ENCODE measurements at places on chromosomes 1 and 21. TPM values are rescaled to one million over a fixed set of nuclear protein-coding genes. Genes with fewer than 3 reads are reported as not detected.

The WNT9A gene
- polyA plus RNA-seq = not detected

The RCAN1 gene
- 44.5 TPM for polyA plus RNA-seq

The ZMYND12 gene
- polyA plus RNA-seq = 9.0 TPM

The SPRR2A gene
- not detected for polyA plus RNA-seq

The LCE3A gene
- polyA plus RNA-seq = not detected

The ARHGEF19 gene
- polyA plus RNA-seq = not detected

The TARBP1 gene
- polyA plus RNA-seq = 22.4 TPM

The DTL gene
- polyA plus RNA-seq = not detected

The GBP6 gene
- not detected for polyA plus RNA-seq

The S100A16 gene
- polyA plus RNA-seq = 4.3 TPM

The S100A7 gene
- not detected for polyA plus RNA-seq

The CFHR5 gene
- polyA plus RNA-seq = not detected

The RCSD1 gene
- polyA plus RNA-seq = not detected

The KCNK1 gene
- 186 TPM for polyA plus RNA-seq

The HES3 gene
- polyA plus RNA-seq = not detected

The PLA2G2D gene
- 0.55 TPM for polyA plus RNA-seq

The MEX3A gene
- not detected for polyA plus RNA-seq

The KCNA3 gene
- not detected for polyA plus RNA-seq

The LEMD1 gene
- not detected for polyA plus RNA-seq

The GJA4 gene
- not detected for polyA plus RNA-seq

The CYYR1 gene
- polyA plus RNA-seq = 0.27 TPM

The LSS gene
- polyA plus RNA-seq = 2.4 TPM

The SH2D1B gene
- polyA plus RNA-seq = not detected

The CCDC185 gene
- not detected for polyA plus RNA-seq

The PRAMEF4 gene
- polyA plus RNA-seq = not detected

The MYOG gene
- polyA plus RNA-seq = not detected

The B3GALT2 gene
- 17.1 TPM for polyA plus RNA-seq

The SH3BGR gene
- polyA plus RNA-seq = 20.4 TPM

The CLEC20A gene
- 0.79 TPM for polyA plus RNA-seq

The MANEAL gene
- polyA plus RNA-seq = 20.3 TPM

The MGST3 gene
- polyA plus RNA-seq = 945 TPM

The LCE1B gene
- polyA plus RNA-seq = not detected

The C1QB gene
- not detected for polyA plus RNA-seq

The CELA3A gene
- polyA plus RNA-seq = not detected

The OLFML3 gene
- polyA plus RNA-seq = 0.50 TPM

The NT5C1A gene
- polyA plus RNA-seq = not detected

The MFAP2 gene
- polyA plus RNA-seq = not detected

The ANGPTL3 gene
- not detected for polyA plus RNA-seq

The GRHL3 gene
- not detected for polyA plus RNA-seq

The ARMH1 gene
- not detected for polyA plus RNA-seq

The CRNN gene
- not detected for polyA plus RNA-seq

The KRTAP21-2 gene
- polyA plus RNA-seq = not detected

The ERG gene
- polyA plus RNA-seq = 0.04 TPM

The L1TD1 gene
- not detected for polyA plus RNA-seq

The HDGF gene
- 24.3 TPM for polyA plus RNA-seq

Measured in Purkinje cell (primary cell).